ENCODE measurements at places on chromosomes 2 and 18.

- no peak for DNase-seq
Observed at GRCh38 chr2:236865052-236865451, 220.6 kb upstream of the COPS8 start.

GRCh38 chr2:237473878-237474441, 13.1 kb upstream of the MLPH start:
- no peak for DNase-seq

DNA sequence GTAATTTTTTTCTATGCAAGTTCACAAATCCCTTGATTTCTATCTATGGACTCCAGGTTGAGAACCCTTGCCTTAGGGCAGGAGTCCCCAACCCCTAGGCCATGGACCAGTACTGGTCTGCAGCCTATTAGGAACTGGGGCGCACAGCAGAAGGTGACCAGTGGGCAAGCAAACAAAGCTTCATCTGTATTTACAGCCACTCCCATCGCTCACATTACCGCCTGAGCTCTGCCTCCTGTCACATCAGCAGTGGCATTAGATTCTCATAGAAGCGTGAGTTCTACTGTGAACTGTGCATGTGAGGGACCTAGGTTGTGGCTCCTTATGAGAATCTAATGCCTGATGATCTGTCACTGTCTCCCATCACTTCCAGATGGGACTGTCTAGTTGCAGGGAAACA, 70.2 kb upstream of the SMAD2 start:
- no peak for DNase-seq

GRCh38 chr2:235495373-235496238, 1.8 kb downstream of the AGAP1 start:
- DNase-seq: no peak

GRCh38 chr2:231769170-231770136, 11.6 kb downstream of the PDE6D start:
- DNase-seq: no peak

DNA sequence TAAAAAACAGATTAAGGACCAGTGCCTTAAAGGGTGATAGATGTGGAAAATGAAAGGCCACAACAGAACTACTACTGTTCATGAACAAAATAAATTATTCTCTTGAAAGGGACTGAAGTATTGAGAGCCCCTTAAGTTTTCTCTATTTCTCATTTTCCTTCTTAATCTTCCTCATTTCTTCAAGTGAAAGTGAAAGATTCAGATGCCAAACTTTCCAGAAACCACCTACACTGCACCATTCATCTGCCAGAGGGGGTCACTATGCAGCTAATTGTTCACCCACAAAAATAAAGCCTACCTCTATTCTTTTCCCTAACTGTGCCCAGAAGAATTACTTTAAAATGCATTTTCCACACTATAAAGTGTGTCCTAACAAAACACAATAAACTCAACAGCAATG, 140.1 kb downstream of the NR4A2 start:
- no peak for DNase-seq

DNA sequence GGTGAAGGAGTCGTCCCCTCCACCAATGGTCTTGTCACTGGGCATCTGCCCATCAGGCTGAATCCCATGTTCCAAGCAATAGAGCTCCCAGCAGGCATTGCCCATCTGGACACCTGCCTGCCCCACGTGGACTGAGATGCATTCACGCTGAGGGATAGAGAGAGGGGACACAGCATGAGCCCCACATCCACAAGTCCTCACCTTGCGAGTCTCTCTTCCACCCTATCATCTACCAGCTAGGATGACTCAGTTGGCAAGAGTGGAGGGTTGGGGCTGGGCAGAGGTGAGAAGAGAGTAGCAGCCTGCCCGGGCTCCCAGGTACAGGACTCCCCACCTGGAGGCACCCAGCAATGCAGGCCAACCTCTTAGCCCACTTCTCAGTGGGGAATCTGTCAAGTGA, 959 bp upstream of the TUBA4B start:
- DNase-seq: no peak

DNA sequence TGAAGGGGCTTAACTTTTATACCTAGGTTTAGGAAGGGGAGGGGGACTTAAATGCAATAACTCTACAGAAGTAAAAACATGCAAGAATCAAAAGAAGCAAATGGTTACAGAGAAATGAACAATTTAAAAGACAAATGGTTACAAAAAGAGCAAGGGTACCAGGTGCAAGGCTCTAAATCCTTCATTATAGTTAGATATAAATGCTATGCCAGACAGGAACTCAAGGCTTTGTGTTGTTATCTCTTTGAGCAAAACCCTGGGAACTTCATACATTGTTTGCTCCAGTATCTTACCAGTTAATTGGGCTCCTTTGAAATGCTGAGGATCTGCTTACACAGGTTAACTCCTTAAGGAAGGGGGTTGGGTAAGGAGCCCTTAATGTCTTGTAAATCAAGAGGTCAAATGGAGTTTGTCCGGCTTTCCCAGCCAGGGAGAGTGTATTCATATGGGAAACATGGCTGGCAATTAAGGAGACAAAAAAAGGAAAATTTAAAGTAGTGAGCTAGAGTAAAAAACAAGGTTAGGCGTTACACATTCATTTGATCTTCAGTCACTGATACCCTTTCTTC, 347.5 kb downstream of the CELF4 start:
- no peak for DNase-seq

DNA sequence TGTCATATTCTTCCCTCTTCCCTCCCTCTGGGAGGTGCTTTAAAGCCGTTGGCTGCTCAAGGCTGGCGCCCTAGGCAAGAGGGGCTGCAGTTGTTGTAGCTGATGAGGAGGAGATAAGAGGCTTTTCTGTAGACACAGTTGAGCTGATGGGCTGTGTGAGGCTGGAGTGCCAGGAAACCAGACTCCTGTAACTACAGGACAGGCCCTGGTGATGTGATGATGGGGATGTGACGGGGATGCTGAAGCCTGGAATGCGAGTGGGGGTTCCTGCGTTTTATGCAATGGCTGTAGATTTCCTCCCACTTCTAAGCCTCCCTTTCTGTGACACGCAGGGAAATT, 5.7 kb upstream of the EFR3B start:
- no peak for DNase-seq

DNA sequence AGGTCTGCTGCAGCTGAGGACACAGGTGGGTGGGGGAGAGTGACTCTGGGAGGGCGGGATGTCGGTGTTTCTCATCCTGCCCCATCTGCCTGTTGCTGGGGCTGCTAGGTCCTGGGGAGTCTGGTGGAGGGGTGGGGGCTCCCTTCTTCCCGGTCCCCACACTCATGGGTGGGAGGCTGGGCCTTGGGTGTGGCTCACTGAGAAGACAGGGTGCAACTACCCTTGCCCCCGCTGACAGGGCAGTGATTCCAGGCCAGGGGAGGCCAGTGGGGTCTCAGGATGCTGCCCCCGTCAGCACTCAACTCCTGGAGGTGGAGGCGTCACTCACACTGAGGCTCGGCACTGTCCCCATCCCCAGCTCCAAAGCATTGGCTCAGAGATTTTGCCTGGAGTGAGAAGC, 7.7 kb upstream of the NFATC1 start:
- no peak for DNase-seq

GRCh38 chr2:102841107-102841840, 79.4 kb downstream of the TMEM182 start:
- DNase-seq: peak; percentile 1

GRCh38 chr18:41150316-41150715, 804.7 kb upstream of the PIK3C3 start:
- peak; percentile 80 for DNase-seq

DNA sequence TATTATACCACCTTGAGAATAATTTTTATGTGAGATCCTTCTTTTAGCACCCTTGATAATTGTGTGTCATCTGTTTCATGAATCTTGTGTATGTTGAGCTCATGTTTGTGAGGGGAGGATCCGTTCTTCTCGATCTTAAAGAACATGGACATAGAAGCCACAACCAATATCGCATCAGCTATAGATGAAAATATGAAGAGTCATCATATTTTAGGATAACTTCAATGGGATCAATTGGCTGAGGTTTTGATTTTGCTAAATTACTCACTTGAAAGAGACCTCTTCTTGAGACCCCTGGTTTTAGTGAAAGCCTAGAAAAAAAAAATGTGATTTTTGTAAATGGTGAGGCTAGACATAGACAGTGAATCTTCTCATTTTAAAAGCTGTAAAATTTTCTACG, 385.3 kb upstream of the NRP2 start:
- DNase-seq: no peak

GRCh38 chr18:62868645-62869044, 153.3 kb downstream of the PHLPP1 start:
- no peak for DNase-seq

GRCh38 chr2:148930046-148930775, 55.2 kb downstream of the KIF5C start:
- DNase-seq: peak; percentile 64

- no peak for DNase-seq
Observed at GRCh38 chr2:128313091-128313836, 5.4 kb downstream of the HS6ST1 start.

DNA sequence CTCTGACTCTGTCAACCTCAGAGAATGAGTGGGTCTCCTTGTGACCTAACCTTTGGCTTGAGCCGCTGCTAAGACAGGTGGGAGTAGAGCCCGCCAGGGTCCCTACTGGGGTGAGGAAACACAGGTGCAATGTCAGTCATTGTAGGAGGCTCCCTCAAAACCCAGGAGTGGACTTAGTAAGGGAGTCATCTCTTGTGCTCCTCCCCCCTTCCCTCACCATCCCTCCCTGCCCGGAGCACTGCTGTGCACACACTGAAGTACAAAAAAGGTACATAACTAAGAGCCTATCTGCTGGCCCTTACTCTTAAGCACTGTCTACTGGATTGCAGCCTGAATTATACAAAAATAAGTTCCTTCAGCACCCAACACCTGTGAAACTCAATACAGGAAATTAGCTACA, 77.2 kb downstream of the MYO3B start:
- DNase-seq: no peak

GRCh38 chr18:42141439-42141838, 186.4 kb downstream of the PIK3C3 start:
- DNase-seq: peak; percentile 3

- no peak for DNase-seq
Observed at GRCh38 chr2:129860088-129860487, 119.4 kb upstream of the RAB6C start.

- DNase-seq: no peak
Observed at GRCh38 chr2:34705551-34706247, 1106.6 kb upstream of the FAM98A start.

DNA sequence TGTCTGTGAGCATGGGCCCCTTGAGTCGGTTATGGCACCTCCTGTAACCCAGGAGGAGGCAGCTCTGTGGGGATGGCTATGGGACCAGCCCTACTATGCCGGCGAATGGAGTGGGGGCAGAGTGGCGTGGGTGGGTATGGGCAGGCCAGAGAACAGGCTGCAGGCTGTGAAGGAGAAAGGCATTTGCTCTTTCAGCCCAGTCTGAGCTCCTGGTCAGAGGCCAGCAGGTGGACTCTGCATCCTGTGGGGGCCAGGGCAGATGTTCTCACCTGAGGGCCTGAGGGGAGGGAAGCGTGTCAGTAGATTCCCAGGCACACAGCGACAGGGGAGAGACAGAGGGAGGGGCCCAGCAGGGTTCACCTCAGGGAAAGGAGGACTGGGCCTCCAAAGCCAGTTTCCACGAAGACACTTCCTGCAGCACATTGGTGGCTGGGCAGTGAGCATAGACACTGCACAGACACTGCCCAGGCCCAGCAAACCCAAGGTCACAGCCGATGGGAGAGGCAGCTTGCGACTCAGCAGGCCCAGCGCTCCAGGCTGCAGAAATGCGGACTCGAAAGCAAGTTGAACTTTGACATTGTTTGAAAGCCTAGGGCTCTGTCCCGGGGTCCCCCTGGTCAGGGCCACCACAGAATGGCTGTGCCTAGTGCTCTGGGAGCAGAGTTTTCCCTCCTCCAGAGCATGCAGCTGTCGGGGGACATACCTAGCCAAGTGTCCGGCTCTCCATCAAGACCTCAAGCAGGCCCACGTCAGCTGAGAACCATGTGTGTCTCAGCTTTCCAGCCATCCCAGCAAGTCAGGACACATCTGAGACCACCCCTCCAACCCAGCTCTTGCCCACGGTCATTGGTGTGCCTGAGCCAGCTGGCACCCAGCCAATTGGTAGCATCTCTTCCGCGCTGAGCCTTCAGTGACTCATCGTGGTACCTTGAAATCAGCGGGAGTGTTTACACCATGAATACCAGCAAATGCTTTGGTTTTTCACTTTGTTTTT, 53.8 kb downstream of the TGOLN2 start:
- DNase-seq: no peak

- DNase-seq: no peak
Observed at GRCh38 chr2:188196343-188197008, 95.2 kb upstream of the GULP1 start.

- DNase-seq: no peak
Observed at GRCh38 chr18:3424280-3424890, 25.6 kb upstream of the TGIF1 start.

DNA sequence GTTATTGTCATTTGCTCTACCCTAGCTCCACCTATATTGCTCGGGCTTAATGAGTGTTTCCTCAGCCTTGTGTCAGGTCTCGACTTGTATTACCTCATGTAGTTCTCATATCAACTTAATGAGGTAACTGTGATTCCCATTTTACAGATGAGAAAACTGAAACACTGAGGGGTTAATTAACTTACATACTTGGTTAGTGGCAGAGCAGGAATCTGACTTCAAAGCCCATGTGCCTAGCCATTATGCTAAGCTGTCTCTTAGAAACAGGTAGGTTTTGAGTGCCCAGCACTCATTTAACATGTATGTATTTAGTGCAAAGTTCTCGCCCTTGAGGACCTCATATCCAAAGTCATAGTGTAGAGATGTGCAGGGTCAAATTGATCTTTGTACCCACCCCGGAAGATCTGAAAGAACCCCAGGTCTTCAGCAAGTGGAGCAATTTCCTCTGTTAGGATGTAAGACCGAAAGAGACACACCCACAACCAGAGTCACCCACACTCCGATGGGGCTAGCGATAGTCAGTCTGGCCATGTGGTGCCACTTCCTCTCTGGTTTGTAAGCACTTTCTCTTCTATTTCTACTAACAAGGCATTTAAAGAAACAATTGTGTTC, 121.0 kb upstream of the SLC39A10 start:
- DNase-seq: no peak

DNA sequence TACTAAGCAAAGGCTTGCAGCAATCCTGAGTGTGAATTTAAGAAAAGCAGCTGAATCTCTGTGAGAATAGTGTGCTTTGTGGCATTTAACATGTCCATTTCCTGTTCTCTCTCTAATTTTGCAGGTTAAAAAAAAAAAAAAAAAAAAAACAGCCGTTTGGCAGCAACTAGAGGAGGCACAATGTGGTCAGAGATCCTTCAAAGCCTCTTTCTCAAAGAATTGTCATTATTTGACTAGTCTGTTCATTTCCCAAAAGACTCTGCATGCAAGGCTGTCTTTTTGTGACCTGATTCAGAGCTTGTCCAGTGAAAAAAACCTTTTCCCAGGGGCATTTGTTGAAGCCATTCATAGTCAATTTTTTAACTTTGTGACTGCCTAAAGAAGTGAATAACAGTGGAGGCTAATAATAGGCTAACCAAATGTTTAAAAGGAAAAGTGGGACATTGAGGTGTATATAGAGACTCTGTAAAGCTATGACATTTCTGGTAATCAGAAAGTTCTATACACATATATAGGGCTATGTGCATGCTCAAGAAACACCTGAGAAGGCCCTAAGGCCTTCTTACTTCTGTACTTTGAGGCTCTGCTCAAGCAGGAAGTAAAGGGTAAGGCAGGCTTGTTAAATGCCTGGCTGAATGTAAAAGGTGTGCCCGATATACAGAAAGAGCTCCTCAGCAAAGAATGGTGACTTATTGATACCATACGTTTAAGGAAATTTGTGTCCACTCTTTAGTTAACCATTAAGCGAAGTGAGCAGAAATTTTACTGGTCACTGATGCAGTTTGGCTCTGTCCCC, 289.6 kb upstream of the RAB6C start:
- DNase-seq: no peak

GRCh38 chr2:207258263-207258991, 92.7 kb upstream of the KLF7 start:
- DNase-seq: peak; percentile 48

All from NCI-H2171 (cell line).